WTC11 (cell line): ENCODE measurements at places on chromosomes 4 and X. TPM values are rescaled to one million over a fixed set of nuclear protein-coding genes. Genes with fewer than 3 reads are reported as not detected.
A peak's percentile ranks its signal among the peaks of the same experiment; 100 is the strongest.

CSAG2 gene
- not detected in 3 replicates for total RNA-seq

CLTRN gene
- total RNA-seq = 1.4 to 2.2 TPM (median 2.2 TPM) in 3 replicates

CLGN gene
- 2.3 to 3.4 TPM (median 3.0 TPM) in 3 replicates for total RNA-seq

ARFIP1 gene
- 29.2 to 35.3 TPM (median 31.2 TPM) in 3 replicates for total RNA-seq

CTAG1B gene
- total RNA-seq = not detected in 3 replicates

PRR32 gene
- not detected in 3 replicates for total RNA-seq

SPIN2B gene
- total RNA-seq = 10.6 to 13.9 TPM (median 11.7 TPM) in 3 replicates

MND1 gene
- total RNA-seq = 35.9 to 36.7 TPM (median 36.0 TPM) in 3 replicates

CPZ gene
- total RNA-seq = 22.7 to 26.9 TPM (median 22.8 TPM) in 3 replicates

DNA sequence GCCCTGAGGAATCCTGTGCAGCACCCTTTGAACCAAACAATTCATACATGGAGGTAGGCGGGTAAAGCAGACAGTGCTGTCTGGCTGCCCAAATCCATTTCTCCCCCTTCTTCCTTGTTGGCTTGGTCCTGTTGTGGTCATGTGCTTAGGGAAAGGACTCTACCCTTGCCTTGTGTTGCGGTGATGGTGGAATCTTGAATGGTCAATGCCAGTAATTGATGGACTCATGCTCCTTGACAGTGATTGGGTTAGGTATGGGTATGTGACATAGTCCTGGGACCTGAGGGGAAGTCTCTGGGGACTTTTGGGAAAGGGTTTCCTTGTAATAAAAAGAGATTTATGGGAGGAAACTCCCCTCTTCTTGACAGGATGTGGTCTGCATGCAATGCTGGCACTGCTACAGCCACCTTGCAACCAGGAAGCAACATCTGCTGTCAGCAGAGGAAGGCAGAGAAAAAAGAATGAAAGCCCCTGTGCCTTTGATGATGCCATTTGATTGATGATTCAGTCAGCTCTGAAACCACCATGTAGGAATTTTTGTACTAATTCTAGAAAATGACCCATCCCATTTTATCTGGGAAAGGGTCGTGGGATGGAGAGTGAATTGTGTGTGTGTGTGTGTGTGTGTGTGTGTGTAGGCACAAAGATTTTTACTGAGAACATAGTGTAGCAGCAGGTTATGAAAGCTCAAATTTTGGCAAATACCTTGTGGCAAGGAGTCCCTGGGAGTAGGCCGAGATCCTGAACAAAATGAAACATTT, 30.0 kb upstream of the HUWE1 start:
- no peak for DNase-seq

- DNase-seq = no peak
These were observed 645 bp upstream of the RAB28 start for GRCh38 chr4:13484749-13485221.

- DNase-seq = no peak
These were observed 8.3 kb upstream of the ODAM start for GRCh38 chr4:70187216-70187615.

- DNase-seq = no peak
These were observed 19.0 kb upstream of the PAGE4 start for GRCh38 chrX:49809891-49810632.

- no peak for DNase-seq
These were observed 194.0 kb upstream of the TTC29 start for GRCh38 chr4:147139455-147140198.

DNA sequence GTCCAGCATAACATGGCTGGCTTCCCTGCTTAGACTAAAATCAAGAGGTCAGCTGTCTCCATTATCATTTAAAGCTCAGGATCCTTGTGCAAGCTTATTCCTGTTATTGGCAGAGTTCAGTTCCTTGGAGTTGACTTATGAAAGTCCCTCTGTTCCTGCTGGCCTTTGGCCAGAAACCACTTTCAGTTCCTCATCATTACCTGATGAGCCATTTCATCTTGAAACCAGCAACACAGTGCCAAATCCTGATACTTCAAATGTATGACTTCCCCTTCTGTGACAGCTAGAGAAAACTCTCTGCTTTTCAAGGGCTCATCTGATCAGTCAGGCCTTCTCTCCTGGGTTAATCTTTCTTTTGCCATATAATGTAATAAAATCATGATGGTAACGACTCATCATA, 110.6 kb upstream of the FSTL5 start:
- DNase-seq = no peak

DNA sequence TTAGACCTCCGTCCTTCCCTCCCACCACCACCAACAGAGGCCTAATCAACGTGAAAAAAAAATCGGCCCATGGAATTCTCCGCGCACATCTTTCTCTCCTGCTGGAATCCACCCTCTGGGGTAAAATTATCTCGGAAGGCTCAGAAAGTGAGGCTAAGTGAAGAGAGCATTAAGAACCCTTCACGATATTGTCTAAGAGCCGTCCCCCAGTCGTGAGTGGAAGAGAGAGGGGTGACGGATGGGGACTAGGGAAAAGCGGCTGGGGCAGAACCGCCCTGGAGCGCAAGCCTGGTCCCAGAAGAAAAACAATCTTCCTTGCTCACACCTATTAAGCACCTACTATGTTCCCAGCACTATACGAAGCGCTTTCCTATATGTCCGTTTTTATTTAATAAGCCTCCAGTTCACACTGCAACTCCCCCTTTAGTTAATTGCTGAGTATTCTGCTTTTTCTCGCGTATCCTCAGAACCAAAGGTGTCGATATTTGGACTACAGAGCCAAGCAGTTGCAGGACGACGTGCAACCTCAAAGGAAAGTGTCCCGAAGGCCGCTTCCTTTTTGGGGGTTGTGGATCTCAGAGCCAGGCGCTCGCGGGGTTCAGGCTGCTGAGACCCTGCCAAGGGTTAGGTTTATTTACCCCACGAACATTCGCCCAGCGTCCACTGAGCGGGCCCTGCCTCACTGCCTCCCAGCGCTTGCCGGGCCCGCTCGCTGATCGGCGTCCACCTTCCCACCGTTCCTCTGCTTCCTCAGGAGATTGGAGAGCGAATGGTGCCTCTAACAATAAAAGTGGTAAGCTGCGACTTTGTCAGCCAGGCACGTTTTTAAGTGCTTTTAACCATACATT, 889 bp downstream of the MGARP start:
- DNase-seq = peak; percentile 24

- DNase-seq = no peak
These were observed 70.8 kb downstream of the DCAF8L1 start for GRCh38 chrX:27910412-27910811.

GRCh38 chr4:184722798-184723197, 11.1 kb downstream of the CENPU start:
- DNase-seq = no peak

- DNase-seq = no peak
These were observed 30.8 kb downstream of the DOK7 start for GRCh38 chr4:3493720-3494461.

- DNase-seq = peak; percentile 7
These were observed 8.9 kb downstream of the MSANTD1 start for GRCh38 chr4:3257556-3258482.

DNA sequence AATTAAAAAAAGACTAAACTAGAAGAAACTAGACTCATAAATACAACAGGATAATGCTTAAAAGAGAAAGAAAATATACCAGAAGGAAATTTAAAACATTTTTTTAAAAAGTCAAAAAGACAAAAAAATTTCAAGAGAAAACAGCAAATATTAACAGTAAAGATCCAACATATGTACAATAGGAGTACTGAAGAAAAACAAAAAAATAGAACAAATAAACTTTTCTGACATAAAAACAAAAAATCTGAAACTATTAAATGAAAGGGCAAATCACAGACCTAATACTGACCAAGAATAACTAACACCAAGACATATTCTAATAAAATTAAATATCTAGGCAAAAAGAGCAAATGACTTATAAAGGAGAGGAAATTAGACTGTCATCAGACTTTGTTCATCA, 11.5 kb downstream of the DNAJB14 start:
- DNase-seq = no peak

DNA sequence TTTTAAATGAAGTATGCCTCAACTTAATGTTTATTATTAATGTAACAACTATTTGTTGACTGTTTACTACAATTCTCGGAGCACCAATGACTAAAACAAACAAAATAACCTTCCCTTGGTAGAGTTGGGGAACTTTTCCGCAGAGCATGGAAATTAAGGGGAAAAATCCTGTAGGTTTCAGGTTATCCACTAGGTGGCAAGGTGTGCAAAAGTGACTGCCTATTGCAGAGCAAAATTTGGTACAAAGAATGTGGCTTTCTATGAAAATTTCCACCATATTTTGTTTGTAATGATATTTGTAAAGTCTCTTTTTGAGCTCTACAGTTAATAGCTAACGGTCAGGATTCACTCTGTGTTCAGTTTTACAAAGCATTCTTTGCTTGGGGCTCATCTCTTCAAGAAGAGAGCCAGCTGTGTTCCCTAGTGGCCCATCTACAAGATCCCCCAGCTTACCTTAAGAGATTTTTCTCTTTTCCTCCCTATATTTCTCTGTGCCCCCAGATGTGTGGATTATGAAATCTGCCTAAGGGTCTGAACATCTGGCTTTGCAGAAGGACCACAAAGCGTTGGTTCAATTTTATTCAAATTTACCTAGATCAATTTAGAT, 61.1 kb downstream of the FBXO8 start:
- no peak for DNase-seq

- no peak for DNase-seq
These were observed 353.3 kb upstream of the GNPDA2 start for GRCh38 chr4:45079616-45080015.

DNA sequence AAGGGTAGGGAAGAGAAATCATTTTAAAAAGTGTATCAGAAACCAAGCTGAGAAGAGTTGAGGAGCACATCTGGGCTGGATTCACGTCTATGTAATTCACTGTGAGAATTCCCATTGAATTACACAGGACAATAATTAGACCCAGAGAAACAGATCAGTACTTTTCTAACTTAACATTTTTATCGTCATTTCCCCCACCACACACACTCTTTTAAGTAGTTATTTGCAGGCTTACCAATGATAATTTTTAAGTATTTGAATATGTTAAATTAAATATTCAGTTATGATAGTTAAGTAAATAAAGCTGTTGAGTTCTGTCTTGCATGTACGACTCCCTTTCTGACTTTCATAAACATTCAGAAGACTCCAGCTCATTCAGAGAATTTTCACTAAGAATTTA, 165.4 kb upstream of the PITX2 start:
- no peak for DNase-seq

DNA sequence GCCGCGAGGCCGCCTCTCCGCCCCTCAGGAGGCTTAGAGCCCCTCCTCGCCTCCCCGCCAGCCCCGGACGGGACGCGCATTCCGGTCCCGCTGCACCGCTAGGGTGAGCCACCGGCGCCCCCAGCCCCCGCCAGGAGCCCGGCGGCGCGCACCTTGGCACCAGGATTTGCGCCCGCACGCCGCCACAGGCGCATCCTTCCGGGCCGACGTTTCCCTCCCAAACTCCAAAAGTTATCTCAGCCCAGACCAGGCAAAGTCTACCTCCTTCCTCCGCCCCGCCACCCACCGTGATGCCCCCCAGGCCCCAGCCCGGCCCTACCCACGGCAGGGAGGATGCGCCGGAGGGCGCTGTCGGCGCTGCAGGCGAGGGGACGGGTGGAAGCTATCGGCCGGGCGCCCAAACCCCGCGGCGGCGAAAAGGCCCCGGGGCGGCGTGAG, 538 bp downstream of the SCML2 start:
- DNase-seq = peak; percentile 48

DNA sequence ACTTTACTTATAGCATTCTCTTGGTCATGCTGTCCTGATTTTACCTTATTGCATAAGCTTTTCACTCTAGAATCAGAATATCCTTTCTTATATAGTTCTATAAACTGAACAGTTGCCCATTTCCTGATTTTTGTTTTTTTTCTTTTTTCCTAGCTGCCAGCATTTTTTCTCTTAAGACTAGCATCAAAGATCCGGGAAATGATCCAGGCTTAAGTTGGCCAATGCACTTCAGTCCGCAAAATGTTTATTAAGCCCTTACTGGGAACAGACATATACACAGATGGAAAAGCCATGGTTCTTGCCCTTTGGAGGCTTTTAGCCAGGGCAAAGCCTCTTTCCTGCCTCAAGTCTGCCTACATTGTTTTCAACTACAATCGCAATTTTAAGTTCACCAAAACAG, 10.1 kb upstream of the BMP2K start:
- no peak for DNase-seq

DNA sequence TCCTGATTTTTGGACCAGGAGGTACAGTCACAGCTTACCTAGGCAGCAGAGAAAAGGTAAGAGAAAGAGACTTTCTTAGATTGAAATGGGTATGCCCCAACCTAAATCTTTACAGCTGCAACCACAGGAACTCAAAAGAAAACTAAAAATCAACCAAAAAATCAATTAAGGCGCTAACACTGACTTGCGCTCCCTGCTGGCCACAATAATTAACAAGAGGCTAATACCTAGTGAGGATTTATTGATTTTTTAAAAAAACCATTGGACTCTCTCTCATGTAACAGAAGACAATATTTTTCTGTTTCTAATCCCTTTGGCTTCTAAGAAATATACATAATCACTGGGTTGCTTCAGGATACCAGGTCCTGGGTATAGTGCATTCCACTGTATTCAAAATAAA, 153.9 kb upstream of the TENM3 start:
- peak; percentile 21 for DNase-seq

DNA sequence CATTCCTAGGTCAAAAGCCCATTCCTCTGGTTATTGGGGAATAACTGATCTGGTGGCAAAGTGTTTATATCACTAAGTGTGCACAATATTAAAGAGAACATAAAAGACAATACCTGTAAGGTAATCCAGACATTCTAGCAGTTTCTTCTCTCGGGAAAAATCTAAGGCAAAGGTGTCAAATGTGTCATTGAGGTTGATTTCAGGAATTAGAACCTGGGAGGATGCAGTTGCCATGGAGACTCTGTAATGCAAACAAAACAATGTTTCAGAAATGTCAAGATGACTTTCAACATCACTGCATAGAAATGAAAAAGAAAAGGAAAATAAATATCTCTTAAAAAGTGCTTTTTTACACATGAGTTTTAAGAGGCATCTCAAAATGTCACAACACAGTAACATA, 145.9 kb downstream of the MID1 start:
- DNase-seq = no peak

DNA sequence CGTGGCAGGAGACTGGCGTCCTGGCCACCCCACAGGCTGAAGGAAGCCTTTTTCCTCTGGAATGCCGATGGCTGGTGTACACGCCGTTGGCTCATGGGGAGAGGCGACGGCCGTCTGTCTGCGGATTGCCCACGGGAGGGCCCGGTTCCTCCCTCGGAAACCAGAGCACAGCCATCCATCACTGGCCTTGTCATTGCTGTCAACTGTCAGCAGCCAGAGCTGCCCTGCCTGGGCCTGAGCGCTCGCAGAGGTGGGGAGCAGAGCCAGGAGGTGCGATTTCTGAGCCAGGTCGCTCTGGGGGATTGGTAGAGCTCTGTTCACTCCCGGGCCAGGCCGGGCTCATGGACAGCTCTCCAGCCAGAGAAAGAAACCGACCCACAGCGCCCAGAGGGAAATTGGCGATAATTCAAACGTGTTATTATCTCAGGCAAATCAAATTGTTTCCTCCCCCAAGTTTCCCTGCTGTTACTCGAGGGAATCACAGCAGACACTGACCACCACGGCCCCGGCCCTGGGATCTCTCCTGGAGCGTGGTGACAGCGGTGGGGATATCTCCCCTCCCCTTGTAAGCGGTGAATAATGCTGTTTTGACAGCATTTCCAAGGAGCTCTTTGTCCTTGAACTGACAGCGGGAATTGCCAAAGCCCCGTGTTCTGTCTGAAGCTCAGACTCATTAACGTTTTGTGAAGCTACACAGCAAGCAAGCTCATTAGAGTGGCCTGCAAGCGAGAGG, 220.9 kb upstream of the PSAPL1 start:
- DNase-seq = no peak

GRCh38 chr4:67770422-67770821, 16.2 kb upstream of the GNRHR start:
- DNase-seq = no peak

- no peak for DNase-seq
These were observed 95.4 kb downstream of the LIMCH1 start for GRCh38 chr4:41633321-41633720.

GRCh38 chr4:168153596-168154440, 61.5 kb downstream of the ANXA10 start:
- peak; percentile 70 for DNase-seq
